ENCODE measurements at places on chromosomes 12 and 14. TPM values are rescaled to one million over a fixed set of nuclear protein-coding genes. Genes with fewer than 3 reads are reported as not detected.

The SLC5A8 gene
- total RNA-seq = 0.95 TPM

The GPHB5 gene
- total RNA-seq = not detected

GRCh38 chr12:116959198-116959460, 48.4 kb downstream of the FBXW8 start:
- DNase-seq = no peak
- H3K27ac ChIP-seq = no peak overlapping the region
- no peak overlapping the region for H3K4me3 ChIP-seq
- H3K27me3 ChIP-seq = no peaks in the 10 kb centered on the region
- no peaks in the 10 kb centered on the region for H3K36me3 ChIP-seq

GRCh38 chr12:42652048-42652447, 62.5 kb upstream of the PRICKLE1 start:
- no peak for DNase-seq
- H3K36me3 ChIP-seq = no peaks in the 10 kb centered on the region
- no peaks in the 10 kb centered on the region for H3K27me3 ChIP-seq
- H3K27ac ChIP-seq = no peak overlapping the region

DNA sequence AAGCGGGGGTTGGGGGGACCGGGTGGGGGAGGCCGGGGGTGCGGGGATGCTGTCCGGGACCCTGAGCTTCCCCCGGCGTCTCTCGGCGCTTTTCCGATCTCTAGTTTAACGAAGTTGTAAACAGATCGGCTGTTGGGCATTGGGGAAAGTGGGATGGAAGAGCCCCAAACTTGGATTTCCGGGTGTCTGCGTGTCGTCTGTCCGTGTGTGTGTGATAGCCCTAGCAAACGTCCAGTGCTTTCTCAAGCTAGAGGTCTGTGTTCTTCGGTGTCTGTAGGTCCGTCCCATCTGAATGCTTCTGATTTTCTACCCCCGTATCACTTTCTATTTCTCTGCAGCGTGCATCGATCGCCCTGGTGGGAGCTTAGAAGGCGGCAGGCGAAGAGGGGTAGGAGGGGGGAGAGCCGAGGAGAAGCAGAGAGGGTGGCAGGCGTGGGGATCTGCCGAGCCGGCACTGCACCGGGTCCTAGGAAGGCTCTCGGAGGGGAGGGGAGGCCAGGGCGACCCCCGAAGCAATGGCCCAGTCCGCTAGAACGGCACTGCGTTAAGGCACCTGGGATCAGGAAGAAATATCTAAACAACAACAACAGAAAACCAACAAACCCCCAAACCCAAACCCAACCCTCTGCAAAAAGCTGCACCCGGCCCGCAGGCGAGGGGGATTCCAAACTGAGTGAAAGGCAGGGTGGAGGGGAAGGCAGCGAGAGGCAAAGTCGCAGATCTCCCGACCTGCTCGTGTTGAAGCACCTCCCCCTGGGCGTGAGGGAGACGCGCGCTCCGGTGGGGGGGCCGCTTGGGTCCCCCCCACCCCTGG, 1.0 kb downstream of the KCNA1 start:
- no peak for DNase-seq
- no peaks in the 10 kb centered on the region for H3K27me3 ChIP-seq
- peaks cover 5% of the 10 kb centered on the region for H3K4me1 ChIP-seq
- H3K36me3 ChIP-seq = no peaks in the 10 kb centered on the region
- H3K27ac ChIP-seq = no peak overlapping the region

GRCh38 chr14:104085889-104086201, 345 bp downstream of the ASPG start:
- H3K27ac ChIP-seq = peak overlapping the region; percentile 59
